ENCODE measurements at places on chromosomes 4 and X. TPM values are rescaled to one million over a fixed set of nuclear protein-coding genes. Genes with fewer than 3 reads are reported as not detected.

The COPS4 gene
- total RNA-seq, result 11.9 TPM

The ENPP6 gene
- total RNA-seq, result 0.12 TPM

The HTN3 gene
- total RNA-seq, result not detected

- no peak for DNase-seq
These were observed 625.1 kb upstream of the TENM3 start for GRCh38 chr4:181618038-181618618.

DNA sequence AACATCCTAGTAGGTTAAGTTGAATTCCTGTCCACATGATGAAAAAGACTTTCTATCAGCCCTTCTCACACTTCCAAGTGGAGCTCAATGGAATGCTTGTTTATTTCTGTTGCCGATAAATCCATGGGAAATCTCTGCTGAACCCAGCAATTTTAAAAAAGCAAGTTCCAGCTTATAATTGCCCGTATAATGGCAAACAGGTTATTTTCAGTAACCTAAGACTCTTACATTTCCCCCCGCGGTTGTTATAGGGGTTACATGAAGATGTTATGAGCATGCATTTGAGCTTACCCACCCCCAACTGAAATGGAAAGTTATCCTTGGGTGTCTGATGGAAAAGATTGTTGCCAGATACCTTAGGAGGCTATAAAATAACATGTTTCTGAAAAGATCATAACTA is 136.2 kb downstream of the PALLD start:
- DNase-seq, result no peak

- peak; percentile 78 for DNase-seq
These were observed 7.5 kb upstream of the BCOR start for GRCh38 chrX:40104985-40105834.

GRCh38 chr4:174252412-174252811 is 31.1 kb downstream of the FBXO8 start:
- DNase-seq, result no peak

- DNase-seq, result no peak
These were observed 176.7 kb downstream of the PDGFC start for GRCh38 chr4:156794863-156795262.
